Hepatocyte (in vitro differentiated cells): ENCODE measurements at places on chromosomes 5 and 9.
A peak's percentile ranks its signal among the peaks of the same experiment; 100 is the strongest.

DNA sequence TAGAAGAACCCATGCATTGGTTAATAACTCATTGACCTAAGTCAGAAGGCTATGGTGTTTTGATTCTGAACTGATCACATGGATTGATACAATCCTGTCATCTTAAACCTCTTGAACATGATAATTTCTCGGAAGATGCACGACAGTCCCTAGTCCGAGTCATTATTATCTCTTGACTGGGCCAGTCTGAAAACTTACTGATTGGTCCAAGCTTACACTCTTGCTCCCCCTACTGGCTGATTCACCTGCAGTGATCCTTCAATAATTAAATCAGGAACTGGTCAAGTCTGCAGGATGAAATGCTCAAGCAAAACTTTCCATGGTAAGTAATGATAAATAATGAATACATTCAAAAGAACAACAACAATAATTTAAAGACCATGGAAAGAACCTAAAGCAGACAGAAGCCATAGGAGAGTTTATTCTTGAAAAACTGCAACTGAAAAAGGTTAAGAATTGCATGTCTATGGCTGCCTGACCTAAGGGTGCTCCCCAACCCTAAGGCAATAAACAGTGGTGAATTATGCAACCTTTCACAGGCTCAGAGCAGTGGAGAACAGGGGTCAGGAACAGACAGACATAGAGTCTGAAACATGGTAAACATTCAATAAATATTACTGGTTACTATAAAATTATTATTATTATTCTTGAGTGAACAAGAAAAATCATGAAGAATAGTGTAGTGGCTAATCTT, 79.3 kb downstream of the BRINP1 start:
- no peaks in the 10 kb centered on the region for H3K36me3 ChIP-seq
- H3K27me3 ChIP-seq = no peaks in the 10 kb centered on the region
- no peaks in the 10 kb centered on the region for H3K4me1 ChIP-seq
- DNase-seq = peak; percentile 89

DNA sequence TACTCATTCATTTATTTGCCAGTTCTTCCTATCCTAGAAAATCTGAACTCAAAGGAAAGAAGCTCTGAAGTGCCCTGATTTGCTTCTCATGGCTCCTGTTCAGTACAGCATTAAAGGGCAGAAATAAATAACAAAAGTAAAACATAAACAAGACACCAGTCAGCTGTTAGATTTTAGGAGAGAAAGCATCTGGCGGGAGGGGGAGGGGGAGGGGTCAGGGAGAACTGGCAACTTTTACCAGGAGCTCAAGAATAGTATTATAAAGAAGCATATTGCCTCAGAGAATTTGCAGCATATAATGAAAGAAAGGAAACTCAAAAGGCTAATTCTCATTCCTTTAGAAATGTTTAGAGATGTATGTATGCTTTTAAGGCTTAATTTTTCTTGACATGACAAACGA, 68.1 kb downstream of the SEMA6A start:
- DNase-seq = no peak
- no peaks in the 10 kb centered on the region for H3K36me3 ChIP-seq
- no peak overlapping the region for H3K27ac ChIP-seq

DNA sequence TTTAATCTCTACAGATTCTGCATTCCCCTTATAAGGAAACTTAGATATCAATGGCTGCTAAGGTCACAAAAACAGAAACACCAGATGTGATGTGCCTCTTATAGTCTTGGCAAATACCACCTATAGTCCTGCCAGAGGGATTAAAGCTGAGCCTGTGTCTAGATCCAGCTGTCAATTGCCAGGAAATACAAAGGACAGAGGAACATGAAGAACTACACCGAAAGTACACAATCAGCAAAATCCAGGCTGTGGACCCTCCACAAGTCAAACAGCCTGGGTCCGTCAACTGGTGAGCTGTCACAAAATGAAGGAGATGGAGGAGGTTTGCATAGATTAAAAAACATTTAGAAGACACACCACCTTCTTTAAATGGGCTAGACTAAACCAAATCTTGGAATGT, 85.4 kb downstream of the KLF4 start:
- H3K36me3 ChIP-seq = no peaks in the 10 kb centered on the region
- peaks cover 12% of the 10 kb centered on the region for H3K4me1 ChIP-seq
- DNase-seq = no peak
- H3K4me3 ChIP-seq = no peak overlapping the region
- no peak overlapping the region for H3K27ac ChIP-seq

GRCh38 chr5:117461966-117462365, 887.3 kb upstream of the SEMA6A start:
- H3K4me3 ChIP-seq = no peak overlapping the region
- H3K4me1 ChIP-seq = peaks cover 3% of the 10 kb centered on the region

GRCh38 chr5:133469846-133470245, 142.5 kb downstream of the FSTL4 start:
- H3K36me3 ChIP-seq = no peaks in the 10 kb centered on the region
- H3K4me1 ChIP-seq = no peaks in the 10 kb centered on the region
- DNase-seq = no peak
- no peak overlapping the region for H3K4me3 ChIP-seq

- no peak overlapping the region for H3K4me3 ChIP-seq
- no peak for DNase-seq
- H3K27me3 ChIP-seq = no peaks in the 10 kb centered on the region
- no peaks in the 10 kb centered on the region for H3K4me1 ChIP-seq
- no peaks in the 10 kb centered on the region for H3K36me3 ChIP-seq
These were observed 41.3 kb downstream of the UGCG start for GRCh38 chr9:111937781-111938426.

- no peak overlapping the region for H3K4me3 ChIP-seq
- no peaks in the 10 kb centered on the region for H3K27me3 ChIP-seq
- no peak overlapping the region for H3K27ac ChIP-seq
- H3K36me3 ChIP-seq = no peaks in the 10 kb centered on the region
- DNase-seq = peak; percentile 42
These were observed 30.8 kb upstream of the SARDH start for GRCh38 chr9:133768859-133769510.
